ENCODE measurements at places on chromosomes 7 and 10. TPM values are rescaled to one million over a fixed set of nuclear protein-coding genes. Genes with fewer than 3 reads are reported as not detected.

Gene GJD4
- total RNA-seq: not detected

Gene NRP1
- total RNA-seq: 0.44 TPM

- H3K36me3 ChIP-seq: peaks cover 1% of the 10 kb centered on the region
- no peaks in the 10 kb centered on the region for H3K27me3 ChIP-seq
- peaks cover 2% of the 10 kb centered on the region for H3K4me1 ChIP-seq
- no peak overlapping the region for H3K4me3 ChIP-seq
- DNase-seq: no peak
- no peak overlapping the region for H3K27ac ChIP-seq
Observed at GRCh38 chr7:105640956-105641810, 59.9 kb upstream of the EFCAB10 start.

DNA sequence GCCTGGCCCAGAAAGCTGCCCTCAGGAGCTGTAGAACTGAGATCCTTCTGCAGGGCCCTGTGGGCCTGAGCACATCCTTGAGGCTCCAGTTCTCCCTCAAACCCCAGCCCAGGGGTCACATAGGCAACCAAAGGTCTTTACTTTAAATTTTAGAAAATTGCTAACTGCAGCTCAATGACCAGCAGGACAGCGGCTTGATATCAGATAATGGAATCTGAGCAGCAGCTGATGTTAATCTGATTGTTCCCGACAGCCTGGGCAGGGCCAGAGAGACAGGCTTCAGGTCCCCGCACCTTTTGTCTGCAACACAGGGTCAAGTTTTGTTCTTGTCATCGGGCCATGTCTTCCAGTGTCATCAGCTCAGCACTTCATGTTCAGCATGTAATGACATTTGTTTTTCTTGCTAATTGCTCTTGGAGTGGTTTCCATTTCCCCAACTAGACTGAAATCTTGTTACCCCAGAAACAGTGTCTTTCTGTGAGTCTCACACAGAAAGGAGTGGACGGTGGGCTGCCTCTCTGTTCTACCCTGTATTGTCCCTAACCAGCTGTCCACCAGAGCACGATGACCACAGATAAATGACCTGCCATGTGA lies 91.0 kb downstream of the PAXIP1 start:
- DNase-seq: no peak
- H3K36me3 ChIP-seq: peaks cover 2% of the 10 kb centered on the region
- H3K27me3 ChIP-seq: peaks cover 14% of the 10 kb centered on the region
- peaks cover 4% of the 10 kb centered on the region for H3K4me1 ChIP-seq
- H3K4me3 ChIP-seq: no peak overlapping the region
- H3K27ac ChIP-seq: no peak overlapping the region

Gene TMEM196
- not detected for total RNA-seq

GRCh38 chr10:94427166-94427565 lies 24.8 kb downstream of the TBC1D12 start:
- H3K4me3 ChIP-seq: no peak overlapping the region
- H3K36me3 ChIP-seq: no peaks in the 10 kb centered on the region
- H3K27ac ChIP-seq: no peak overlapping the region

GRCh38 chr10:3042589-3042988 lies 24.8 kb upstream of the PFKP start:
- peaks cover 15% of the 10 kb centered on the region for H3K27me3 ChIP-seq
- H3K4me3 ChIP-seq: no peak overlapping the region
- no peaks in the 10 kb centered on the region for H3K36me3 ChIP-seq
- DNase-seq: no peak
- H3K4me1 ChIP-seq: no peaks in the 10 kb centered on the region

DNA sequence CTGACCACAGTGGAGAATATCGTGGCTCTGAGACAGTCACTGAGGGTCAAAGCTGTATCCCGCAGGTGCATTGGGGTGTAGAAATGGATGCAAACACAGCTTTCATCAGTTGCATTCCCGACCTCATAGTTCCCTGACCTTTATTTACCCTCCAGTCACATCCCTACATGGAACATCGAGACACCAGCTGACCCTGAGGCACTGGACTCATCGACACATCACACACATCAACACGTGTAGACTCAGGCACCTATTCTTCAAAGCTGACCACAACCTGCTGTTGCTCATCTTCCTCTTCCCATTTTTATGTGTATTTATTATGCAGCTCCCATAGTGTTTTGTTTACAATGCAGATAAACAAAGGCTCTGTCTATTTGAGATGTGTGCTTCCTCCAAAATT lies 396.9 kb upstream of the NRP1 start:
- no peak for DNase-seq
- H3K36me3 ChIP-seq: no peaks in the 10 kb centered on the region
- no peak overlapping the region for H3K4me3 ChIP-seq

DNA sequence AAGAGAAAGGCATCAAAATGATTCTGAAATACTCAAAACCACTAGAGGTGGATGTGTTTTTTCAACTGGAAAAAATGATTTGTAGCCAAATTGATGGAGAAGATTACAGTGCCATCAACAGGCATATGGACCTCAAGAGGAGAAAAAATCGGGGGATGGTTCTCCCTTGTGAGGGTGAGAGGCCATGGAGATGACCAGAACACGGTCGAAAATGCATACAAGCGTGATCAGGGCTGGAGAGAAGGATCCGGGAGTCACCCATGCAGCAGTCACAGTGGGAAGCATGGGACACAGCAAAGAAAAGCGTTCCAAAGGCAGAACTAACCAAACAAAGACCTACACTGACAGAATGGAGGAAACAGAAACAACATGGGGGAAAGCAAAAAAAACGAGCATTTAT lies 80.3 kb downstream of the SLC37A3 start:
- DNase-seq: no peak
- H3K27me3 ChIP-seq: no peaks in the 10 kb centered on the region
- no peak overlapping the region for H3K27ac ChIP-seq
- no peak overlapping the region for H3K4me3 ChIP-seq
- H3K36me3 ChIP-seq: peaks cover 3% of the 10 kb centered on the region
- peaks cover 24% of the 10 kb centered on the region for H3K4me1 ChIP-seq

DNA sequence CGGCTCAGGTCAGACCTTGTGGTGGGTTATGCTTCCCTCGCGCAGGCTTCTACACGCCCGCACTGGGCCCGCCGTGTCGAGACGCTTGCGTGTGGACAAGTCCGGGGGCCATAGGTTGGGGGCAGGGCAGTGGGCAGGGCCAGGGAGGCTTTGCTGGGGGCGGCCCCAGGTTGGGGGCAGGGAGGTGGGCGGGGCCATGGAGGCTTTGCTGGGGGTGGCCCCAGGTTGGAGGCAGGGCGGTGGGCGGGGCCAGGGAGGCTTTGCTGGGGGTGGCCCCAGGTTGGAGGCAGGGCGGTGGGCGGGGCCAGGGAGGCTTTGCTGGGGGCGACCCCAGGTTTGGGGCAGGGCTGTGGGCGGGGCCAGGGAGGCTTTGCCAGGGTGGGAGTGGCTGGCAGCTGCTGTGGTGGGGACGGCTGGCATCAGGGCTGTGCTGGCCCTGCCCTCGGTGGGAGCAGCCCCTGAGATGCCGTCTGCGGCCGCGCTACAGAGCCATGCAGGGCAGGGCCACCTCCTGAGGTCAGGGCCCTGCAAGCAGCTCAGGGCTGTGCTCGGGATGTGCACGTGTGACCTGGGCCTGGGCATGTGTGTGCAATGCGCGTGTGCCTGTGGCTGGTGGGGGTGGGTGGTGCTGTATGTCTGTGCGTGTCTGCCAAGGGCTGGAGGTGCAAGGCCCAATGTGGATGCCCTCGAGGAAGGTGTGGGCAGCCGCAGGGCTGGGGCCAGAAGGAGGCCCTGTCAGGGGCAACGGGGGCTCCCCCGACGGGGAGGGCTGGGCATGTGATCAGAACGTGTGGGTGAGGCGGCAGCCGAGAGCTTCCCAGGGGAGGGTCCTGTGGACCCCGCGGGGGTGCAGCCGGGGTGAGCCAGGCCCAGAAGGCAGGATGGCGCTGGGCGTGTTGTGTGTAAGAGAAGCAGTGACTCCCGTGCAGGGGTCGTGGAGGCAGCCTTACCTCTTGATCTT lies 72.5 kb upstream of the NKX6-2 start:
- peaks cover 17% of the 10 kb centered on the region for H3K27me3 ChIP-seq
- no peak overlapping the region for H3K27ac ChIP-seq
- peaks cover 5% of the 10 kb centered on the region for H3K4me1 ChIP-seq
- no peak for DNase-seq
- no peak overlapping the region for H3K4me3 ChIP-seq
- H3K36me3 ChIP-seq: no peaks in the 10 kb centered on the region

DNA sequence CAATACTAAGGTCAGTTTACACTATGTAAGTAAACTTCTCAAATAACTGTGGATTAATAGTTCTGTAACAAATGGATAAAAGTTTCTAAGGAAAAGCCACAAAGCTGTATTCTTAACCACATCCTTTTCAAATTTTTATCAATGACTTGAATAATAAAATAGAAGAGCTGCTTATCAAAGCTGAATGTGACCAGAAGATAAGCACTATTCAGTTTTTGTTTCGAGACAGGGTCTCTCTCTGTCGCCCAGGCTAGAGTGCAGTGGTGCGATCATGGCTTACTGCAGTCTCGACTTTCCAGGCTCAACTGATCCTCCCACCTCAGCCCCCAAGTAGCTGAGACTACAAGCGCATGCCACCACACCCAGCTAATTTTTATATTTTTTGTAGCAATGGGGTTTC lies 17.0 kb downstream of the UPF2 start:
- H3K4me3 ChIP-seq: no peak overlapping the region
- H3K36me3 ChIP-seq: peaks cover 25% of the 10 kb centered on the region
- H3K4me1 ChIP-seq: peaks cover 25% of the 10 kb centered on the region
- no peaks in the 10 kb centered on the region for H3K27me3 ChIP-seq

Gene CALN1
- not detected for total RNA-seq

- H3K36me3 ChIP-seq: peaks cover 2% of the 10 kb centered on the region
- H3K27ac ChIP-seq: no peak overlapping the region
- no peaks in the 10 kb centered on the region for H3K4me1 ChIP-seq
- DNase-seq: no peak
Observed at GRCh38 chr7:2541291-2542010, 13.9 kb downstream of the BRAT1 start.

DNA sequence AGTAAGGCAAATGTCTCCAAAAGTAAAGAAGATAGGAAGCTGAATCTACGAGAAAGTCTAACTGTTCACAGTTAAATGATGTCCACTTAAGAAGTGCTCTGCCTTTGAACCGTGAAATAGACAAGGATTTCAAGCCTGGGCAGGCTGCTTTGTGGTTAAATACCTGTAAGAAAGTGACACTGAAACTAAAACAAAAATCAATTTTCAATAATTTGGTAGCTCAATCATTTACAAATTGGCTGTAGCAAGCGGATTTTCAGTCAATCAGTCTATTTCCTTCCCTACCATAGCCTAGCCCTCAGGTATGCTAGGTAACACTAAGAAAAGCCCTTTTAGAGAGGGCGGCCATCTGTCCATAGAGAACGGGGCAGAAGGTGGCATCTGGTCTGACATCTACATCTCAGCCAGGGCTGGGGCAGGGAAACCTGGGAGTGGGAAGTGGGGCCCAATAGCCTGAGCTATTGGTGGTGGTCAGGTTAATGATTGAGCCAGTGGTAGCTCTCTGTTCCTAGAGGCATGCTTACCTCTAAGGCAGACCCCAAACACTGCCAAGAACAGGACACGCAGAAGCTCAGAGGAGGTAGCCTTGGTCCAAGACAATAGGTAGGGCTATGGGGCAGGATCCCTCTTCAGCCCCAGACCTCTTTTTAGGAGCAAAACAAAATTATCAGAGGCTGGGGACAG lies 223.2 kb downstream of the CCSER2 start:
- no peak for DNase-seq
- H3K36me3 ChIP-seq: no peaks in the 10 kb centered on the region
- peaks cover 5% of the 10 kb centered on the region for H3K27me3 ChIP-seq
- no peaks in the 10 kb centered on the region for H3K4me1 ChIP-seq

Gene CCDC7
- 5.8 TPM for total RNA-seq

GRCh38 chr10:77036993-77037734 lies 600.4 kb downstream of the KCNMA1 start:
- H3K27ac ChIP-seq: no peak overlapping the region
- H3K4me1 ChIP-seq: peaks cover 12% of the 10 kb centered on the region
- H3K4me3 ChIP-seq: no peak overlapping the region

Gene ZP3
- total RNA-seq: 3.5 TPM

Gene CALD1
- total RNA-seq: 1.1 TPM

DNA sequence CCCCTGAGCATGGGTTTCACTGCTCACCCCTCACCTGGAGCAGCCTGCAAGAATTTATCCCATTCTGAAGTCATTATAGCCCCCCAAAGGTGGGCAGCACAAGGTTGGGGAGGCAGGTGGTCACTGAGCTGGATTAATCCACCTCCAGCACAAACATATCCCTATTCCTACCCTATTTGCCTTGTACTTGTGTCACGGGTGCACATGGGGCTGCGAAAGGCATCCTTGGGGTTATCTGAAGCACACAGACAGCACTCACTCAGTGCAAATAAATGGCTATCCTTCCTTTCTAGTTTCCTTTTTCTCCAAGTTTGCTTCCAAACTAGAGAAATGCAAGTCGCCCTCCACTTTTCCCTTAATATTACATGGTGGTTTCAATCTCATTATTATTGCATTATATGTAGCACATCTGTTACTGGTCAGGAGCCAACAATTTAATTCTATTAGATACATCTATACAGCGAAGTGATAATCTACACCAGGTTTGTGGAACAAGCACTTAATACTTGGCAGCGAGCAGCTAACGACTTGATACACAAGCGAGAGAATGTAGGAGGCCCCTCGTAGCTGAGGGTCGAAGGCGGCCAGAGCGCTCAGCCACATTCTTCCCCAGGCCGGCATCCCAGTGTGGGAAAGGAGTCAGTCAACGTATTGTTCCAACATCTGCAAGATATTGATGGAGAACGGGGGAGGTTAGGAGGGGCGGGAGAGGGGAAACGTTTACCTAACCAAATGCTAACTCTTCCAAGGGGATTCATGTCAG lies 121.3 kb upstream of the HABP2 start:
- no peak overlapping the region for H3K4me3 ChIP-seq
- no peak overlapping the region for H3K27ac ChIP-seq
- H3K36me3 ChIP-seq: no peaks in the 10 kb centered on the region
- no peaks in the 10 kb centered on the region for H3K4me1 ChIP-seq
- no peak for DNase-seq

DNA sequence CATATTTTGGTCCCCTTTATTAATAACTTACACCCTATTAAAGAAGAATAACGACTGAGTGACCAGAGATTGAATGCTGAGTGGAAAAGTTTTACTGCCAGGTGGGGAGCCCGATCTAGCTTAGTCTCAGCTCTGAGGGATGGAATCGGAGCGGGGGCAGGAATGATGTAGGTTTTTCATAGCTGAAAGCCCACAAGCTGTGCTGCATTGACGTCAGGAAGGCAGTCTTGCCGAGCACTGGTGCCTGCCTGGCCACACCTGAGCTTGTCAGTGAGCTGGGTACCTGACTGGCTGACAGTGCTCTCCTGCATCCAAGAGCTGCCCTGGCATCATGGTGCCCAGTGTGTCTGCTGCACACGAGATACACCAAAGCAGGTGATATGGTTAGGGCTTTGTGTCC lies 34.8 kb downstream of the GRK5 start:
- H3K36me3 ChIP-seq: peaks cover 3% of the 10 kb centered on the region
- peaks cover 26% of the 10 kb centered on the region for H3K4me1 ChIP-seq
- H3K27ac ChIP-seq: no peak overlapping the region
- no peaks in the 10 kb centered on the region for H3K27me3 ChIP-seq

Gene NPSR1
- total RNA-seq: not detected

DNA sequence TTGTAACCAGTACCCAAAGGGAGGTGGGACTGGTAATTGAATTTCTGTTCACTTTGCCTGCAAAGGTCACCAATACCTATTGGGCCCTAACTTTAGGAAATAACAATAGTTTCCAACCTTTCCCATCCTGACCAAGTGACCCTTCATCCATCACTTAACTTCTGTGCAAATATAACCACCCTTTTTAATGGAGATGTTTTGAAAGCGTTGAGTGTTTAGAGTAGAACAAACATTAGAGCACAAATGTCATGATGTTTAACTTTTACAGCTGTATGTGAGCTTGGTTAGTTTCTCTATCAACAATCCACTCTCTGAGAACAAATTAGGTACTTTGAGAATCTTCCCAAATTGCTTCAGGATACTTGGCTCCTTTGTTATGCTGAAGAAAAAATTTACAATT lies 66.4 kb downstream of the MET start:
- DNase-seq: no peak
- no peaks in the 10 kb centered on the region for H3K4me1 ChIP-seq

Measured in activated naive CD8-positive, alpha-beta T cell treated with anti-CD3 and anti-CD28 coated beads for 36 hours (primary cell).